ENCODE measurements at places on chromosomes 16 and 17.

- no peak for DNase-seq
These were observed 17.9 kb upstream of the NDEL1 start for GRCh38 chr17:8417806-8418205.

DNA sequence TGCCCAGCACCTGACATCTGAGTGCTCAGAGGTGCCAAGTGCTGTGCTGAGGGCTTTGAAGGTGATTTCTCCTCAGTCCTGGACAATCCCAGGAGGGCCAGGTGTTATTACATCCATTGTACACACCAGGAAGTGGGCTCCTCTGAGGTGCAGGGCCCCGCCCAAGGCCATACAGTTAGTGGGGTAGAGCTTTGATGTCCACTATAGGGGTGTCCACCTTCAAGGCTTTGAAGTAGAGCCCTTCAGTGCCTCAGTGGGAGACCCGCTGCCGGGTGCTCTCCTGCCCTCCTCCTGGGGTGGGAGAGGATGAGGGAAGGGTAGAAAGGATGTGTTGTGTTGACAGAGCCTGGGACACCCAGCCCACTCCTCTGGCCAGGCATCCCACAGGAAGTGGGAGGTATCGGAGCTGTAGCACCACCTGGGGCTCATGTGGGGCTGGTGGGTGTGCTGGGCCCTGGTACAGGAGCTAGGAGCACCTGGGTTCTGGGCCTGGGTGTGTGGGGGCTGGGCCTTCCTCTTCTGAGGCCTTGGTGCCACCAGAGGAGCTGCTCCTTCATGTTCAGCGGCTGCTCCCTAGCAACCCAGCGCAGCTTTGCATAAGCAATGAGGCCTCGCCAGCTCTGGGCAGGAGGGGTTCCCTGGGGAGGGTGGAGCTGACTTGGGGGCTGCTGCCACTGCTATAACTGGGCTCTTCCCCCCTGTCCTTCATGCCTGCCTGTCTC, 7.4 kb downstream of the LASP1 start:
- no peak for DNase-seq

DNA sequence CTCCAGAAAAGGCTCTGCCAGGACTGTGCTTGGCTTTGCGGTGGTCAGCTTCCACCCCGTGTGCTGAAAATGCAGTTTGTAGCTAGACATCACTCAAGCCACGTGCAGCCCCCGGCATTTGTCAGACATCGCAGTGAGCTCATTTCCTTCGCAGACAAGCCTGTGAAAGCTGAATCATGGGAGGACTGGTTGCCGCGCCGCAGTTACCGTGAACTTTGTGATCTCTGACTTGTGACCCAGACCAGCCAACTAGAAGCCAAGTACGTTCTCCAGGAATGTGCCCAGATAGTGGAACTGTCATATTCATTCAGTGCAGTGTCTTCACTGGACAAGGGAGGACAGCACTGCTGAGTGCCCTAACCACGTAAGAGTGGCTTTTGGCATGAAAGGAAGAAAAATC, 58.1 kb downstream of the NDE1 start:
- DNase-seq = no peak

DNA sequence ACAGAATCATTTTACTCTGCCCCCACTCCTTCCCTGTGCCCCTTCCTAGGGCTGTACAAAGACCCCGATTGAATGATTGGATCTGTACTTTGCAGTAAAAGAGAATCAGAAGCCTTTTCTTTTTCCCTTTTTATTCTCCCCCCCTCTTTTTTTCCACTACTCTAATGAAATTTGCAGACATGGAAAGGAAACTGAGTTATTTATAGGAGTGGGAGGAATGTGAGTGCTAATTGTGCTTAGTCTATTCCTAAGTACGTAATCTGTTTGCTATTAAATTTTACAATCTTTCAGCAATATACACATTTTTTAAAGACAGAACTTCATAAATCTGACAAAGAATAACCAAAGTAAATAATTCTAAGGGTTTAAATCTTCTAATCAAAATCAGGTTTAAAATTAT, 314.3 kb downstream of the MAP2K6 start:
- no peak for DNase-seq

DNA sequence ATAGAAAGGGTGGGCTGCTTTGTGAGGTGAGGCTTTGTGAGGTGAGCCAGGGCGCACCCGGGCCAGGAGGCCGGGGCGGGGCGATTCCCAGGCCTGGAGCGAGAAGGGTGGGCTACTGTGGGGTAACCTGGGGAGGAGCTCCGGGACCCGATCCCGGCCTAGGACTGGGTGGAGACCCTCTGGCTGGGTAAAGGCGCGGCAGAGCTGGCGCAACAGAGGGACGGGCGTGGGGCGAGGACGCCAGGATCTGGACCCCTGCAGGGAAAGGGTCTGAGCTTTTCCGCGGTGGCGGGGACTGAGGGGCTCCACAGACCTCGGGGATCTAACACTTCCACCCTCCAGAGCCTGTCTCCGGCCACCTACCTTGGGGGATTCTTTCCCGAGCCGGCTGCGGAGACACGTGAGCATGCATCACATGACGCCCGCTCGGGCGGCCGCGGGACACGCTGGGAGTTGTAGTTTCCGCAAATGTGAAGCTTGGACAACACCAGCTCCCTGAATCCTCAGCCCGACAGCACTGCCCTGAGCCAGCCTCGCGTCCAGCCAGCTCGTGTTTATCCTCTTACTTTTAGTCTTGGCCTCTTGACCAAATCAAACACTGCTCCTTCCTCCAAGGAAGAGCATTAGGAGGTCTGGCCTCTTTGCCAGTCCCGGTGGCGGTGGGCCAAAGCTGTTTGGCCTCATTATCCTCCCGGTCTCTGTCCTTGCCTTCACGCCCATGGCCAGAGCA, at the start of gene SLC38A7:
Gene SLC38A7 (minus strand): TSS at position 417 of the 730 bp plus-strand sequence. CDS start 4,644 bp downstream, outside the sequence.
- peak; percentile 88 for DNase-seq

DNA sequence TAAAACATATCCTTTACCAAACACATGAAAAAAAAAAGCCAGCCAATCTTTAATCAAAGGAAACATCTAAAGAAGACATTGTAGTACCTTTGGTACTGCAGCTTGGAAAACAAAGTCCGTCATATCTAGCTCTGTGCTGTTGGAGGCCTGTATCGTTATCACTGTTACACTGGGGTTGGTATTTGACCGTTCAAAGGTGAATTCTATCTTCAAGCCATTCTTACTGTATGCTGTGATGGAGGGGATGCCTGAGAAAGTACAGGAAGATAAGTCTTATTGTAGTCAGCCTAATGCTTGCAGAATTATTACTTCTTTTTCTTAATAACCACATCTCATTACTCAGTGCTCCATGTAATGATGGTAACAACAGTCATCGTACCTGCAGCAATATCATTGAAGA, 14.4 kb upstream of the PHLPP2 start:
- DNase-seq = no peak

- DNase-seq = peak; percentile 86
These were observed 3.3 kb upstream of the PPP1R1B start for GRCh38 chr17:39623356-39623950.

GRCh38 chr17:1515640-1516387, 598 bp downstream of the INPP5K start:
- DNase-seq = peak; percentile 67

- peak; percentile 73 for DNase-seq
These were observed 1.0 kb upstream of the IGF2BP1 start for GRCh38 chr17:48995974-48996721.

DNA sequence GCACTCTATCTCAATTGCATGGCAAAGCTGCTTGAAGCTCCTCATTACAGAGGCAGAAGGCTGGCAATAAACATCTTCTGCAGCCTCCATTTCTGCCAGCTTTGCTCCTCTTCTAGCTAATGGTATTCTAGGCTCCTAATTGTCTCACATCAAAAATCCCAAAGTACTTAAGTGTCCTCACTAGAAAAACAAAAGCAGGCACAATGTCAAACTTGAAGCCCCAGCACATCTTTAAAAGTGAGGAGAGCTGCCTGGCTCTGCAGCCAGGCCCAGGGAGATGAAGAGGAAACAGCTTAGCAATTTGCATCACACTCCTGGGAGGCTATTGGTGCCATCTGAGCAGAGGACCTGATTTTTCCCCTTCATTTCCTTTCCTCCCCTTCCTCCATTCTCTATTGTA, 197.1 kb downstream of the KCNJ2 start:
- no peak for DNase-seq

DNA sequence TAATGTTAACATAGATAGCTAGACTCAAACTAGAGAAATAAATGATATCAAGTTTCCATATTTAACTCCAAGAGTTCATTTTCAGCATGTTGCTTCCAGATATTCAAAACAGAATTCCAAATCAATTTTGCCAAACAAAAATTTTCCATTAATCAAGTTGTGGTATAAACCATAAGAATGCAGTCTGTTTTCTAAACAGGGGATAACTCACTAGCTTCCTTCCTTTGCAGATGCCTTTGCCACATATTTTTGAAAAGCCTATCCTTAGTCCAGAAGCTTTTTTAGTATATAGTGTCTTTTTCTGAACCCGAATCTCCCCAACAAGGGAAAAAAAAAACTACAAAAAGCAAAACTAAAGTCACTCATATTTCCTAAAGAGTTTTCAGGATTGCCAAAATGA, 61.5 kb downstream of the HELZ start:
- no peak for DNase-seq

DNA sequence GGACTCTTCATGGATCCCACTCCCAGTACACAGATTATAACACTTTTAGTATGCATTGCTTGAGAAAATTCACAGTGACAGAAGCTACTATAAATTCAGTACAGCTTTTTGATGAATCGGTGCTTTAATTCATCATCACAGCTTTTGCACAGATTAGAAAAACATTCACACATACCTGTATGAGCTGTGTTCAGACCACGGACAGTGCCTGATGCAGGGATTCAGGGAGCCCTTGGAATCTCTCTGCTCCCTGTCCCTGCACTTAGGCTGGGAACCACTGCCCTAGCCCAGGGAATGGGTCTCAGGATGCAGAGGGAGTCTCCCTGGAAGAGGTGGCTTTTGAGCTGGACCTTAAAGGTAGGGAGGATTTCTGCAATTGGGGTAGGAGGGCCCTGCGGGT, 13.9 kb downstream of the TBKBP1 start:
- DNase-seq = no peak

DNA sequence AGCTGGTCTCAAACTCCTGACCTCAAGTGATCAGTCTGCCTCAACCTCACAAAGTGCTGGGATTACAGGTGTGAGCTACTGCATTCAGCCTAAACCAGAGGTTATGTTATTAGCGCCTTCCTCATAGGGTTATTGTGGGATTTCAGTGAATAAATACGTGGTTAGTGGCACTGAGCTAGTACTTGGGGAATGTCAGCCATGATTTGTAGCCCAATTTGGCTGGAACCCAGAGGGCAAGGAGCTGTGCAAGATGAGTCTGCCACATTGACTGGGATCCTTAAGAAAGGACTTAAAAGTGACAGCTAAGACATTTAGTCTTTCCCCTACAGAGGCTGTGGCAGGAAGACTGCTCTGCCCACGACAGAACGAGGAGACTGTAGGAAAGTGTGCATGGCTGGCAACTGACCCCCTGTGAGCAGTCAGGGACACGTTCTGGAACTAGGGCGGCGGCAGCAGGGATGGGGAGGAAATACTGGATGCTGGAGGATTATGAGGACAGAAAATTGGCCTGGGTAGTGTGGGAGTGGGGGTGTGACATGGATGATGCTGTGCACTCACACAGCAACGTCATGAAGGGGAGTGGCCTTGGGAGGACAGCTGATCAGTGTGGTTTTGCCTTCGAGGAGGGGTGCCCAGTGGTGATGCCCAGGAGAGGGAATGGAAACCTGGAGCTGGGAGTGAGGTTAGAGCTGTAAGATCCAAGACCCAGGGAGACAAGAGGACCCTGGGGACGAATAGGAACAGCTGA, 14.6 kb downstream of the ATP5PD start:
- DNase-seq = peak; percentile 77

Data from right forelimb (tissue), 1 donor.